ENCODE measurements at places on chromosomes 16 and 17.

GRCh38 chr16:73202161-73202729, 154.3 kb upstream of the ZFHX3 start:
- DNase-seq, result peak; percentile 82

DNA sequence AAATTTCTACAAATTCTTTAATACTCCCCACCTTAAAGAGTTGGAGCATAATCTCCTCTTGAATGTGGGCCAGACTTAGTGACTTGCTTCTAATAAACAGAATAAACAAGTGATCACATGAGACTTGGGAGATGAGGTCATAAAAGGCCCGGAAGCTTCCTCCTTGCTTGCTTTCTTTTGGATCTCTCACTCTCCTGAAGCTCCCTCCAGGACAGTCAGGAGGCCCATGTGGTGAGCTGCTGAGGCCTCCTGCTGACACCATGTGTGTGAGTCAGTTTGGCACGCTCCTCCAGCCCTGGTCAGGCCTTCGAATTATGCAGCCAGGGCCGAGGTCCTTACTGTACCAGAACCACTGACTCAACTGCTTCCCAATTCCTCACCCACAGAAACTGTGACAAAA, 53.2 kb downstream of the NDEL1 start:
- no peak for DNase-seq

GRCh38 chr17:34076743-34077631, 178.1 kb upstream of the CCL2 start:
- no peak for DNase-seq

- DNase-seq, result peak; percentile 61
Measured at GRCh38 chr17:69711541-69711940, 297.0 kb downstream of the MAP2K6 start.

- peak; percentile 43 for DNase-seq
Measured at GRCh38 chr16:85750146-85750826, 610 bp downstream of the C16orf74 start.

DNA sequence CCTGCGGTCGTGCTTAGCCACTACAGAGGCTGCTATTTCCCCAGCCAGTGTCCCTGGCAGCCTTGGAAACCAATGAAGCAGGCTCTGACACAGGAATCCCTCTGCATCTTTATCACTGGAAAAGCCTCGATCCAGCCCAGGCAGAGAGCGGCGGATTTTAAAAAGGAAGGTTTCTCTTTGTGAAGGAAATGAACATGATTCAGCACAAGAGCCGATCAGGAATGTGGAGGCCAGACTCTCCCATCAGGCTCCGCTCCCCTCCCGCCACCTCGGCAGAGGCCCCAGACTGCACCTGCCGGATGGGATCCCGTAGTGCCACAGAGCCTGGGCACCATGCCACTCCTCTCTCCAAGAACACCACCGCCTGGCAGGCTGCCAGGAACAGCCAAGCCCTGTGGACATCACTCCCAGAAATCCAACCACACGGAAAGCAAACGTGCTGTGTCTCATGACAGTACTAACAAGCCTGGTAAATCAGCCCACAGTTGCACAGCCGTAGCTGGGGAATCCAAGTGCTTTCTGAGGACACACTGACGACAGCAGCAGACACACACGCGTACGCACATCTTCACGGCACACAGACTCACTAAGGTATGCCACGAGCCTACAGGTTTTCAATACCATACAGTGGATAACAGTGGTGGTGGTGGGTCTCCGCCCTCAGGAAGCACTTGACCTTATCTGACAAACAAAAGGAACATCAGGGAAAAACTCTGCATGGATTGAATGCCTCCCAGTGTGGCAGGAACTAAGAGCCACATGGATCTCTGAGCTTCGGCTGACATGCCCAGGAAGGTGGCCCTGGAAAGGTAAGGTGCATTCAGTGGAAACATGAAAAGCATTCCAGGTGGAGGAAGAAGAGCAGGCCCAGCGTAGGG, 5.4 kb downstream of the LRRC75A start:
- peak; percentile 42 for DNase-seq

DNA sequence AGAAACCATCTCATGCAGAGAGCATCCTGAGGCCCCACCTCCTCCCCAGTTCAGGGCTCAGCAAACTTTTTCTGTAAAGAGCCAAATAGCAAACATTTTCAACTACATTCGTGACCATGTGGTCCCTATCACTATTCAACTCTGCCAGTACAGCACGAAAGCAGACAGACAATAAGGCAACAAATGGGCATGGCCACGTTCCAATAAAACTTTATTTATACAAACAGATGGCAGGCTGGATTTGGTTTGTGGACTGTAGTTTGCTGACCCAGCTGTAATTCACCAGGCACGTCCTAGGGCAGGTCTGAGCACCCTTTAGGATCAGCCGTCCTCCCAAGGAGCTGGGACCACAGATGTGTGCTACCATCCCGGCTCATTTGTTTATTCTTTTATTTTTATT, 27.1 kb upstream of the GPRC5C start:
- peak; percentile 25 for DNase-seq

- DNase-seq, result peak; percentile 46
Measured at GRCh38 chr17:81703747-81704654, 834 bp downstream of the MRPL12 start.

DNA sequence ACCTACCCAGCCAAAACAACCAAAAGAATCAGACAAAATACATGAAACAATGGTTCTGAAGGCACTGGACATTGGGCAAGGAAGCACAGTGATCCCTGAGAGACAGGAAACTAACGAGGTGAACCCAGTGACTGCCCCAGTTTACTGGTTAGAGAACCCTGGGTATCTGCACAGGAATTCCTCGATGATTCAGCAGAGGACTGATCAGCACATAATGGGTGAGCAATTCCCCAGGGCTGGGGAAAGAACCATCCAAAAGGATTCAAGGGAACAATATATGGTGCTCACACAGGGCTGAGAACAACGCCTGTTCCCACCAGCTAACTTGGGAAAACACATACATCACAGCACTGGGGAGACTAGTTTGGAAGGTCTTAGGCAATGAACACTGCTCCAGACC, 167.2 kb downstream of the PARN start:
- no peak for DNase-seq

DNA sequence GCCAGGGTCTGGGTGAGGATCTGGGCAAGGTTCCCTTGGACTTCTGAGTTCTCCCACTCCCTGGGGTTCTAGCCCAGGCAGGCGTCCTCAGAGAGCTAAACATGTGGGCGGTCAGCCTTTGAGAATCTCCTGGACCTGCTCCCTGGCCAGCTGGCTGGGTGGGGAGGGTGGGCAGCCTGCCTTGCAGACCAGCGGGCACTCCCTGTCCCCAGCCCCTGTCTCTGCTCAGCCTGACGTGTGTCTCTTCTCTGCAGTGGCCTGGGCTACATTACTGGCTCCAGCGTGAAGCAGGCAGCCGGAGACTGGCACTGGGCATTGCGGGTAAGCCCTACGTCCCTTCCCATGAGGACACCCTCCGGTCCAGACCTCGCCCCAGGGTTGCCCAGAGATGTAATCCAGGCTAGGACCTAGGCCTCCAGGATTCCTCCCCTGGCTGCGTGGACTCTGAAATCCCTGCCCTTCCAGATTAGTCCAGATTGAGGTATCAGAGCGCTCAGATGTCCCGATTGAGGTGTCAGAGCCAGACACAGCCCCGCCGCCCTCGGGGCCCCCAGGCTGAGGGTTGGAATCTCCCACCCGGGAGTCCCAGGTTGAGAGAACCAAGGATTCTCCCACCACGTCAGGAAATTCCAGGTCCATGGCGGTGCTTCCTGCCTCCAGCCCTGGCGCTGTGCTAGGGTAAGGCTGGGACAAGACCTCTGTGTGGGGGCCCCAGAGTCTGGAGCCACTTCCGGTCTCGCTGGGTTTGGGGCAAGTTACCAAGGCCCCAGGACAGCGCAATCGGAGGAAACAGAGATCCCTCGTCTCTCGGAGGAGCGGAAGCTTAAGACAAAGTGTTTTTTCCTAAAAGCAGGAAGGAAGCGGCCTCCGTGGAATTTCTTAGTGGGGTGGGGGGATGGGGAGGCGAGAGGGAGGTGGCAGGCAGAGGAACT, 24.1 kb downstream of the MYBBP1A start:
- no peak for DNase-seq

GRCh38 chr16:89921702-89922476, 1.3 kb upstream of the TUBB3 start:
- DNase-seq, result no peak

DNA sequence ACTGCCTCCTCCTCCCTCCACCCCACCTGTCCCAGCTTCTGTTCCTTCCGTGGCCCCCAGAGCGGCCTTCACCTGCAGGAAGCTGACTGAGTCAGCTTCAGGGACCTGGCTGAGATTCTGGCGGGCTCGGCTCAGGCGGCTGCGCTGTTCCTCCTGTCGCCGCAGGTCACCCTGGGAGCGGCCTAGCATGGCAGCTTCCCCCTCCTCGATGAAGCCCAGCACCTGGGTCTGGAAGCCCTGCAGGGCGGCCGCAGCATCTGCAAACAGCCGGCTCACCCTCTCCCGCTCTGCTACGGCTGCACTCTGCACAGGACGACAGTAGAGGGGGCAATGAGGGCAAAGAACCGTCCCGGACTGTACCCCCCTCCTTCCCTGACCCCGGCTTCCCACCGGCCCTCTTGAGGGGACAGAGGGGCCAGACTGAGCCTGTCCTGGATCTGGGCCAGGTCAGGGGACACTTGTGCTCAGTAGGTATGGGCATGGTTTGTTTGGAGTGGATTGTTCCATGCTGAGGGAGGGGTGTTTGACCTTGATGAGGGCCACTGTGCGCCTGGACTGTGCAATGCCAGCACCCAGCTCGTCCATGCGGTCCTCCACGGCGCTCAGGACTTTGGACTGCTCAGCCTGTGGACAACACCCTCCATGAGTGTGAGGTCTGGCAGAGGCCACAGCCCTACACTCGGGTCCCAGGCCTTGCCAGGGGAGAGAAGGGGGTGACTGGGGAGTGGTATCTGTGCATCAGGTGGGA, 2.0 kb downstream of the TRIM47 start:
- peak; percentile 58 for DNase-seq

DNA sequence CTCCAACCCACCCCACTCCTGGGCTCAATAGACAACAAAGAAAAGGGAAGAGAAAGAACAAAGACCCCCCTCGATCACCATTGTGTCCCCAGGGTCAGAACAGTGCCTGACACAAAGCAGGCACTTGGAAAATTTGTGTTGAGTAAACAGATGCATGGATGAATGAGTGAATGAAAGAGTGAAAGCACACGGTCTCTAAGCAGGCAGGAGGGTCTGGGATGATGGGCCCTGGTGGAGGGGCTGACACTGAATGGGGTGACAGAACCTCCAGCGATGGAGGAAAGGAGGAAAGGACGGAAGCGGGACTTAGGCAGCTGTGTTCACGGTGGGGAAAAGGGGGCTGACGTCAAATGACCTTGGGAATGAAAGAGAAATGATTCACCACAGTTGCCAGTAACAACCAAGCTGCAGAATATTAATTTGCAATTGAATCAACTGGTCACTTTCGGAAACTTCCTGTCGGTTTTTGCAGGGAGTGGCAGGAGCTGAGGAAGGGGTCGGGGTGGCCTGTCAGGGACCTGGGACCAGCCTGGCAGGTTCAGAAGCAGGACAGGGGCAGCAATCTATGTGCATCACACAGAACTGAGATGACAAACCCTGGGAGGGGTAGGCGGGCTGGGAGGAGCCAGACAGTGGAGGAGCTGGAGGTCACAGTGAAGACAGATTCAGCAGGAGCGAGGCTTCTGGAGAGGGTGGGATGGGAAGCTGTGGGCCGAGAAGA, 6.7 kb upstream of the GAST start:
- no peak for DNase-seq

- DNase-seq, result no peak
Measured at GRCh38 chr16:68131813-68132706, 46.9 kb downstream of the NFATC3 start.

DNA sequence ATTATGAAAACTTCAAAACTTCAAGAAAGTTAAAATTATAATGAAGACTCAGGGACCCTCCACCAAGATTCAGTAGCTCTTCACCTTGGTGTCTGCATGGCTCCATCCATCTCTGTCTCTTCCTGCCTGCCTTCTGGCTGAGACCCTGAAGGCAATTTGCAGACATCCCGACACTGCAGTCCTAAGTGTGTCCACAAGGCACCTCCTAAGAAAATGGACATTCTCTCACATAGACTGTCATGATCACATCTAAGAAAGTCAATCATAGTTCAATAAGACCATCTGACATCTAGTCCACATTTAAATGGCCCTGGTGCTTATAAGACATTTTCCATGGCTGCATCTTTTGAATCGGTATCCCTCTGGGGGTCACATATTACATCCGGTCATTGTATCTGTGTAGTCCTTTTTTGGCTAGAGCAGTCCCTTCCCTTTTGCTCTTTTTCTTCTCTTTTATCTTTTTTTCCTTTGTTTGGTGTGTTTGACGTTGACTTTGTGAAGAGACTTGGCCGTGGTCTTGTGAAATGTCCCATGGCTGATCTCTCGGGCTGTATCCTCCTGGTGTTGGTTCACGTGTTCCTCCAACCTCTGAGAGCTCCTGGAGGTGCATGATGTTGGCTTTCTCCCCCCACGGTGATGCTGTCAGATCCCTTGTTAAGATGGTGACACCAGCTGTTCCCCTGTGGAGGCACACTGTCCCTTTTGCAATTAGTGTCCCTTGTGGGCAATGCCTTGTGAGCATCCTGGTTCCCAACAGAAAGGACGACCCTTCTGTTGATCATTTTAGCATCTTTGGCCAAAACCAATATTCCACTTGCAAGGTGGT, 5.0 kb upstream of the TNFRSF13B start:
- DNase-seq, result peak; percentile 17

- DNase-seq, result peak; percentile 24
Measured at GRCh38 chr17:63919311-63919723, 678 bp upstream of the GH1 start.

DNA sequence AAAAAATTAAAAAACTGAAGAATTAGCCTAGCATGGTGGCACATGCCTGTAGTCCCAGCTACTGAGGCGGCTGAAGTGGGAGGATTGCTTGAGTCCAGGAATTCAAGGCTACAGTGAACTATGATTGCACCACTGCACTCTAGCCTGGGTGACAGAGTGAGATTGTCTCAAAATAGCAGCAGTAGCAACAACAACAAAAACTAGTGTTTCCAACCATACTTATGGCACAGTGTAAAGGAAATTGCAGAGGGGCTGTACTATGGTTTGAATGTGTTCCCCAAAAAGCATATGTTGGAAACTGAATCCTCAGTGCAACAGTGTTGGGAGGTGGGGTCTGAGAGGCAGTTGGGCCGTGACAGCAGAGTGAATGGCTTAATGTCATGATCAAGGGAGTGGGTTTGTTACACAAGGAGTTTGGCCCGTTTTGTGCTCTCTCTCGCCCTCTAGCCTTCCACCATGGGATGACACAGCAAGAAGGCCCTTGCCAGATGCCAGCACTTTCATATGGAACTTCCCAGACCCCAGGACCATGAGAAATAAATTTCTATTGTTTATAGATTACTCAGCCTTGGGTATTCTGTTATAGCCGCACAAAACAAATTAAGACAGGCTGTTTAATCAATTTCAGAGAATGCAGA, 70.0 kb downstream of the PGS1 start:
- DNase-seq, result peak; percentile 35

GRCh38 chr17:7133424-7133823, 18.8 kb upstream of the ASGR2 start:
- DNase-seq, result no peak

- DNase-seq, result no peak
Measured at GRCh38 chr16:4654011-4654963, 29.7 kb downstream of the MGRN1 start.
